ENCODE measurements at places on chromosomes 1 and 21.

- no peak for DNase-seq
Measured at GRCh38 chr1:66850989-66851388, 49.9 kb upstream of the INSL5 start.

DNA sequence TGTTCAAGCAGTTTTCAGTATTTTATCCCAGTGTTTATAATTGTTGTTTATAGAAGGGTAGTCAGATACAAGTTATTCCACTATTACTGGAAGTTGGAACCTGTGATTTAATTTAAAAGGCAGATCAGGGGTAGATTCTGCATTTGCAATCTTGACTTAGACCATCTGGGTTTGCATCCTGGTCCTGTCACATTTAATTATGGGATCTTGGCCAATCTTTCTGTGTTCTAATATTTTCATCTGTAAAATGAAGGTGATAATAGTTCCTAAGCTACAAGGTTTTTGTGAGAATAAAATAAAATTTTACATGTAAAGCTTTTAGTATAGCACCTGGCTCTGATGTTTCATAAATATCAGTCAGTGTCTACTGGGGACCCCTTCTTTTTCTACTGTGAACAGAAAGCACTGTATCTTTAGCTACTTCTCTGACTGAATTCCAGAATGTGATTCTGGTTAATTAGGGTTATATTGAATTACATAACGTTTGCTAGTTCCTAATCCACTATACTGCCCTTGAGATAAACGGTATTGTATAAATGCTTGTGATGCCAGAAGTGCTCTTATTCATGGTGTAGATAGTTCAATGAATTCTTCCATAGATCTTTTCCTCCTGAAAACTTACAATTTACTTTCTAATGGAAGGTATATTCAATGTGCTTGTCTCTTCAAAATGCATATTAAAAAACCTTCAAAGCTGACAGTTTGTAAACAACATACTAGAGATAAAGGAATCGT is 131.0 kb downstream of the KCNK1 start:
- no peak for DNase-seq

- DNase-seq, result no peak
Measured at GRCh38 chr1:165383599-165384405, 27.3 kb upstream of the LMX1A start.

DNA sequence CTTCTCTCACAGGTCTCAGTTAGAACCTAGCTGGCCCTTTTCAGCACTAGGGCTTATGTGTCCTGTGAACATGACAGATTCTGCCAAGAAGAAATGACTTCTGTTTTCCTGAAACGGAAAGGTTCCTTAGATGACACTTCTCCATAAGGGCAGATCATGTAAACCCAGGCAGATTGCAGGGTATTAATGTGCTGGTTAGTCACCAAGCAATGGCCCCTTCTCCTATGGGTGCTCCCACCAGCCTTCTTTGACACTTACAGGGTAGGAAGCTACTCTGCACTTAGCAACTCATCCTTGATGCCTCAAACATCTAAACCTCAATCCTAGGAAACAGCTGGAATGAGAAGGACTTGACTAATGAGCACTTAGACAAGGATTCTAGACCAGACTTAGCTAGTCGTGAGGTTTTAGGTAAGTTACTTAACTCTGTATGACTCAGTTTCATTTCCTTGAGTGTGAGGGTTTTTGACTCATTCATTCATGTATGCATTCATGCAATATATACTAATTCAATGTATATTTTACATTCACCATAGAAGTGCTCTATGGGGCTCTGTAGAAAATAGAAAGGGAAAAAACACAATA is 74.1 kb upstream of the PLXNA2 start:
- DNase-seq, result no peak

DNA sequence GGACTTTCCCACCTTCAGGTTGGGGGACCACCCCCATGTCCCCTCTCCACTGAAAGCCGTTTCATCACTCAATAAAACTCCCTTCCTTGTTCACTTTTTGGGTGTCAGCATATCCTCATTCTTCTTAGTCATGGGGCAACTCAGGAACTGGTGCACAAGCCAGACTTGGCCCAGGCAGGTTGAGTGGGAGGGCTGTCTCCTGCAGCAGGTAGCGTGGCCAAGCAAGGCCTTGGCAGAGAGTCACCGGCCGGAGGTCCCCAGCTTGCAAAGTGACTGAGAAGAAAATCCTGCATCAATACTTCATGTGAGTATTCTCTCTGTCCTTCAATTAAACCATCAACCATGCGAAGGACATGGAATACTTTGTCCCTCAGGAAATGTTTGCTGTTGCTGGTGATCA is 148.9 kb downstream of the RHOU start:
- DNase-seq, result no peak

DNA sequence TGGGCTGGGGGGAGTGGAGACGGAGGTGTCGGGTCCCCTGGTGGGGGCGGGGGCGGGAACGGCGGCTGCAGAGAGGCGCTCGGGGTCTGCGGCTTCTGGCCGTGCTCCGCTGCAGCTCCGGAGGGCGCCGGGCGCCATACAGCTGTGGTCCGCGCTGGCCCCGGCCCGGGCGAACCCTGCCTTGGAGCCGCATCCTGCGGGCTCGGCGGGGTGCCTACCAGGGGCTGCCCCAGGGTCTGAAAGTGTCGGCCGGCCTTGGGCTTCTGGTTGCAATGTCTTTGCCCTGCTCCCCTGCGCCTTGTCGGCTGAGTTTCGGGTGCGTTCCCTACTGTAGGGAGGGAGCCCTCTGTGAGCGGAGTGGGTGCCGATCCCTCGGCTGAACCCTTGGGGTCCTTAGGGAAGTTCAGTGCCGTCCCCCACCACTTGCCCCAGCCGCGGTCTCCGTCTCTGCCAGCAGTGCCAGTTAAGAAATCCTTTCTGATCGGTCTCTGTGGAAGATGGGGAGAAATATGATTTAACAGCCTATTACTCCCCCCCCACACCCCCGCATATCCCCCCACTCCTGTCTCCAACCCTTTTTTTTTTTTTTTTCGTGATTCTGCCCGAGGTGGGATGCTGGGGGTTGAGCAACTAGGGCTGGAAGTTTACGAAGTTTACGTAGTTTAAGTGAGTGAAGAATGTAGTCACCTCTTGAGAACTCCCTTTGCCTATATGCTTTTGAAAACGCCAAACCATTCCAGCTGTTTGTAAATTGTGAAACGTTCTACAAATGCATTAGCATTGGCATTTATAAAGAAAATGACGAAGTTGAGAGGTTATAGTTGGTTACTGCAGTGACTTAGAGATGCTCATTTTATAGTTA is 588 bp downstream of the NEXN start:
- DNase-seq, result no peak

- no peak for DNase-seq
Measured at GRCh38 chr21:25487046-25487594, 120.2 kb downstream of the MRPL39 start.

DNA sequence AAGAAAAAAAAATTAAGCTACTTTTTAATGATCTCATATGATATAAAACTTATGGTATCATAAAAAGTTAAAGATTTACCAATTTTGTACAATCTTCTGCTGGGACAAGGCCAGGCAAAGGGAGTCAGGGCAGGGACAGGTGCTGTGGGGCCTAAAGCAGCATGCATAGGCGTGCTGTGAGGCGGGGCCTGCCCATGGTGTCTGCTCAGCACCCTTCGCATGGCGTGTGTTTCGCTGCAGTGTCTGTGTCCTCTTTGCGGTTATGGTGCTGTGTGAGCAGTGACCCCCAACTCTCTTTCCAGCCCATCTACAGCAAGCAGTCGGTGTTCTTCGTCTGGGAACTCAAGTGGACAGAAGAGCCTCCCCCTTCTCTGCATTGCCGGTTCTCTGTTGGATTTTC is 13.4 kb upstream of the PWP2 start:
- DNase-seq, result no peak

DNA sequence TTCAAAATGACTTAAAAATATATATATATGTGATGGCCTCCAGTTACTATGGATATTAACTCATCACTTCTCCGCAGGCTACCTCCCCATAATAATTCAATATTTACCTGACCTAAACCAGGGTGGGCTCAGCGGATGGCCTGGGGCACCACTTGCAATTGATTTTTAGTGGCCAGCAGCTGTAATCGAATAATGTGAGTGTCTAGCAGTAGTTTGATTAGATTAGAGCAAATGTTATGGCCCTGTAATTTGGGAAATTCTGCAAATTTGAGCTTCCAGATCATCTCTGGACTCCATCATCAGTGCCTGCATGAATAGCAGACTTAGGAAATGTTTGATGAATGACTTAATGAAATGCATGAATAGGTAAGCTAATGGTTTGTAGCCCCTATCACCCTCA is 14.7 kb downstream of the SUSD4 start:
- DNase-seq, result no peak

DNA sequence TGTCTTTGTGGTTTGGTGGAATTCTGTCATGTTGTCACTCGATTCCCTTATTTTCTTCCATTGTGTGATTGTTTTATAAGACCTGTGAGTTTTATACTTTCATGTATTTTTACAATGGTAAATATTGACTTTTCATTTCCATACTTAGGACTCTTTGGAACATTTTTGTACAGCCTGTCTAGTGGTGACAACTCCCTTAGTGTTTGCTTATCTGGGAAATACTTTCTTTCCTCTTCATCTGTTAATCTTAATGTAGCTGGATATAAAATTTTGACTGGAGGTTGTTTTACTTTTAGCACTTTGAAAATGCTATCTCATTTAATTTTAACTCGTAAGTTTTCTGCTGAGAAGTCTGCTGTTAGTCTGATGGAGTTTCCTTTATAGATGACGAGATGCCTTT is 310.5 kb downstream of the NUF2 start:
- no peak for DNase-seq

GRCh38 chr1:29767088-29767685 is 530.9 kb downstream of the PTPRU start:
- DNase-seq, result no peak

GRCh38 chr1:151255381-151255780 is 847 bp downstream of the PSMD4 start:
- no peak for DNase-seq

- DNase-seq, result no peak
Measured at GRCh38 chr1:205438213-205439158, 16.6 kb upstream of the LEMD1 start.

- DNase-seq, result no peak
Measured at GRCh38 chr1:54285815-54286345, 85.9 kb downstream of the MRPL37 start.

DNA sequence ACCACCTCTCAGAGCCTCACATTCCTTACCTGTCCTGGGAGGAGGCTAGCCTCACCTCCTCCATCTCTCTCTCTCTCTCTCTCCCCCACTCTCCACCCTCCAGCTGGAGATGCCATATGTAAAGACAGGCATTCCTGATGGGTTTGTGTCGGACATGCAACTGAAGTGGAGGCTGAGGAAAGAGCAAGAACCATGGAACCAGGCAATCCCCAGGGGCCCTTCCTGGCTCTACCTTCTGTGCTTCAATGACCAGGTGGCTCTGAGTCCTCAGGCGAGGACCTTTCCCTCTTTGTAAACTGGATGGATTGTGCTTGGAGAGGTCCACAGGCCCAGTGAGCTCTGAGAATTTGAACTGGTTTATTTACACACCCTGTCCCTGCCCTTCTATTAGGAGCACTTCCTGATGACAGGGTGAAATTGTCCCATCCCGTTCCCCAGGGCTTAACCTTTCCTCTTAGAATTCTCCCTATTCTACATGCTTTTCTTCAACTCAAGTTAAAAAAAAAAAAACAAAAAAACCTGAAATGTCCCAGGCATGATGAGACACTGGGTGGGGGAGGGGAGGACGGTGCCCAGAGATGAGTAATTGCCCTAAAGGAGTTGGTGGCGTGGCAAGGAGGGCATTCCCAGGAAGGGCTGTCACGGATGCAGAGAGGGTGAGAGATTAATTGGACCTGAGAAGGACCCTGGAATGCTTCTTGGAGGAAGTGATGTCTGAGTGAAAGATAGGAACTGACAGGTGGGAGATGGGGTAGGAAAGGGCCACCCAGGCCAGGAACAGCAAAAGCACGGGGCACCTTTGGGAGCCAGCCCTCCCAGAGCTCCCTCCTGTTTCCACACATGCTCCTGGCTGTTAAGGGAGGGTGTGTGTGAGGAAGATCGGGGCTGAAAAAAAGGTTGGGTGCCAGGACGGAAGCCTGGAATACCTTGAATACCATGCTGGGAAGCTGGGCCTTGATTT is 50.2 kb upstream of the WASF2 start:
- DNase-seq, result no peak

- no peak for DNase-seq
Measured at GRCh38 chr1:84505493-84506001, 639 bp upstream of the SPATA1 start.

DNA sequence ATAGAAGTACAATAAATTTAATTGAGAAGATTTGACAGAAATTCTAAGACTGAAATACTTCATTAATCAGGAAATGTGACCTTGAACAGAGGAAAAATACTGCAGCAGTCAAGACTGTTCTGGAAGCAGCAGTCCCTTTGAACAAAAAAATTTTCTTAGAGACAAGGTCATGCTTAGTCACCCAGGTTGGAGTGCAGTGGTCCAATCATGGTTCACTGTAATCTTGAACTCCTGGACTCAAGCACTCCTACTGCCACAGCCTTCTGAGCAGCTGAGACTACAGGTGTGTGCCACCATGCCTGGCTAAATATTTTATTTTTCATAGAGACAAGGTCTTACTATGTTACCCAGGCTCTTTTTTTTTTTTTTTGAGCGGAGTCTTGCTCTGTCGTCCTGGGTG is 1.9 kb upstream of the CCDC30 start:
- DNase-seq, result no peak

DNA sequence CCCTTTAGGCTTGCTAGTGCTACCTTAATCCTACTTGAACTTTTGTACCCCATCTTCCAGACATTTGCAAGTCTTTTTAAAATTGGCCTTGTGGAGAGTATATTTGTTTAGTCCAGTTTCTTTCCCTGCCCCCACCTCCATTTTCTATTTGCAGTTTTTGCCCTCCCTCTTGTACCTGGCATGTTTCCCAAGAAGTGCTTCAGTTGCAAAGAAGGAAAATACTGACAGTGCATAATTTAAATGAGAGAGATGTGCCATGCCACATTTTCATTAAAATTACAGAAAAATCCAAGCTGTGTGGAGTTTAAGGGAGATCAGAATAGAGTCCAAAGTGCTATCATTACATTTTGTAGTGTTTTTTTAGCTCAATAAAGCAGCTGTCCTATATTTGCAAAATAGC is 150.0 kb upstream of the ADGRL2 start:
- no peak for DNase-seq

DNA sequence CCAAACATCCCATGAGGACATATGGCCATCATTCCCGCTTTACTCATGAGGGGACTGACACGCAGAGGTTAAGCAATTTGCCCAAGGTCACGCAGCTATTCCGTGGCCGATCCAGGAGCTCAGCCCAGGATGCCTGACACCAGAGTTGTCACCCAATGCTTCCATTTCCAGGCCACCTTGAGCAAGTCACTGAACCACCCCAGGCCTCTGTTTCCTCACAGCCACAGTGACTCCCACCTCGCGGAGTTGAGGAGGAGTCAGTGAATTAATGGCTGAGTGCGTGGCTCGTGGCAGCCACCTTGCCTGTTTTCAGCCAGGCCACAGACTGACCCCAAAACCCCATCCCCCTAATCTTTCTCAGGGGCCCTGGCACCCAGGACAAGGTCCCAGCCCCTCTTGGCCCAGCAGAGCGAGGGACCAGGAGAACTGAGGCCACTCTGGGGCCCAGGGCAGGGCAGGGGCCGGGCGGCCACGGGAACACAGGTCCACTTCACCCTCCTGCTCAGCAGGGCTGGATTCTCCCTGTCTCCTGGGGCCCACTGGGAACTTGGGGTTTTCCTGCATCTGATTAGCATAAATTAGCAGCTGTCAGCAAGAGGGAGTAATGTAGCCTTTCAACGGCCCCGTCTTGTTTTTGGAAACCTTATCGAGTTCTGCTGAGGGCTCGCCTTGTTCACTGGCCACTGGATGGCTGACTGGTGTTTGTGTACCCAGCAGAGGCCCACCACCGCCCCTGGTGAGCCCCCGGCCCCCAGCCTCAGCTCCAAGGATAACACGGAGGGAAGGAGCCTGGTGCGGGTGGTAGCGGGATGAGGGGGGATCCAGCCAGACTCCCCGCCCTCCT is 19.7 kb upstream of the LAPTM5 start:
- no peak for DNase-seq

Data from CD4-positive, alpha-beta T cell treated with Interferon alpha-2 for 1 hour (primary cell).